ENCODE measurements at places on chromosomes 7 and 10.

DNA sequence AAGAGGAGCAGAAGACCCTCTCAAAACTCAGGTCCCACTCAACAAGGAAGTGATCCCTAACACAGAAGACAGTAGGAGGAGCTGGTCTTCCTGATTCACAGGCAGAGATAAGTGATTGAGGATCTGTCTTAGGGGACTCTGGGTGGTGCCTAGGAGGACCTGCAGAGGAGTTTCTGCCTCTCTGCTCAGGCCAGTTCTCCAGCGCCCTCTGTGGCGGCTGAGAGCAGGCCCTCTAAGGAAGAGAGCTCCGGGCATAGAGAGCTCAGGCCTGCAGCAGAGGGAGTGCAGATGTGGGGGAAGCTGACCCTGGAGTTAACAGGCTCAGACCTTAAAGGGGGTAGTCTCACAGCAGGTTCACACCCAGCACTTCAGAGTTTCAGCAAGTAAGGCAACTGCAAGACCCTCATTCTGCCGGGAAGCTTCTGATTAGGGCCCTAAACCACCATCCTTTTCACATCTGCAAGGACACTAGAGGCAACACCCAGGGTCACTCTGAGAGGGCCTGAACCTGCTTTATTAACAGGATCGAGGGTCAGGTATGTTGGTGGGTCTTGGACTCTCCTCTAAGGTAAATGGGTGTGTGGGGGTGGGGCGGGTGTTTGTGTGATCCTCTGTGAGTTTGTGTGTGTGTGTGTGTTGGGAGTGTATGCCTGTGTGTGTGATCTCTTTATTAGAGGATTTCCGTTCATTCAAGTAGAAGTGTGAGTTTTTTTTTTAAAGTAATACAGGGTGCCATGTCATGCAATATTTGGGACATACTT, 57.6 kb upstream of the TARP start:
- DNase-seq: no peak

- DNase-seq: no peak
These were observed 508.5 kb downstream of the DNAJB6 start for GRCh38 chr7:157845203-157845835.

- no peak for DNase-seq
These were observed 191.7 kb upstream of the IMMP2L start for GRCh38 chr7:111753968-111754367.

DNA sequence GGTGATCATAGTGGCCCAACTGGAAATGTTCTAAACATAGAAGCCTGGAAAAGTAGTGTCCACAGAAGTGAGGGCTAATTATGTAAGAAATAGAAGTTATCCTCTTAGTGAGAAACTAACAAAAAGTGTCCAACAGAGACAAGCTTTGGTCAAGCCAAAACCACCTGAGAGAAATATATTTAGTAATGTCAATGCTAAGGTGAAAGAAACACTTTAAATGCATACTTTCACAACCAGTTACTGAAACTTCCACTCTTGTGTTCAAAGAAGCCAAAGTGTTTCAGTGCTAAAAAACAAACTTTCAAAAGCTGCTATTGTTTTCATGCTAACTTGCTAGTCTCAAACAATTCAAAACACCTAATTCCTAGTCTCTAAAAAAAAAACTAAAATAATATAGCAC, 18.1 kb downstream of the RAB11FIP2 start:
- no peak for DNase-seq

DNA sequence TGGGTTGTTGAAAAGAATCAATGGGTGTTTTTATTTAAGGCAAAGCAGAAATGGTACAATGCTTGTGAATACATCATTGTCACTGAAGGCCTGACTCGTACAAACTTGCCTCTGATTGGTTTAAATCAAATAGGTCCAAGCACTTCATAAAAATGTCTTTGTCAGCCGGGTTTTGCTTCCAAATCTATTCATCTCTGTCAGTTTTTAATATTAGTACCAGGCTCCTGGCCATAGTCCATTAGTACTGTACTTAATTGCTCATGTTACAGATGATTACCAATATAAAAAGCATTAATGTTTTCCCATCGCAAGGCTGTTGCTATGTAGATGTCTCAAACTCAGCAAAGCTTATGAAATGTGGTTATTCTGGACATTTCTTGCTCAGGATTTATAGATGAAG, 171.9 kb downstream of the ARID5B start:
- DNase-seq: no peak

DNA sequence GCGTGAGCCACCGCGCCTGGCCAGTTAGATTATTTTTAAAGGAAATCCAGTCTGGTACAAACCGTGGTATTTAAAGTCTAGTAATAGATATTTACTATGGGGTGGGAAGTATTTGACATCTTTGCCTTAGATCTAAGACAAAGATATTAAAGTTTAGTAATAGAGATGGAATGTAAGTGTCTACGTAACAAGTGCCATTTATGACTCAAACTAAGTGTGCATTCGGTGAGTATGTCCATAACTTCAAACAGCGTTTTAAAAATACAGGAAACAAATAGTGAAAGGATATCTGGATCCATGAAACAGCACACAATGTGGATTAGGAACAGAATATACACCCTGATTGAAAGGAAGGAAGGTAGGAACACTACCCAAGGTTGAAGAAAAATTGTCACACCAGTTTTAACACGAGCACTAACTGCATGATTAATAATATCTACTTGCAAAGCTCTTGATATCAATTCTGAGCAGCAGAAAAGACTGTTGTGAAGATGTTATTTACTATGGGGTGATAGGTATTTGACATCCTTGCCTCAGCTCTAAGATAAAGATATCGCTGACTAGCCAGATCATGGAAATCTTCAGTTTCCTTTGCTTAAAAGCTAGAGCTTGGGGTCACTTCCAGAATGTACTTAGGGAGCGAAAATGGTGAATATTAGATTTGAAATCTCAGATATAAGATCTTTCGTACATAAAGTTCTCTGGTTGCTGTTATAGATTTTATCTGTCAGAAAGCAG, 48.7 kb downstream of the EPC1 start:
- DNase-seq: no peak

DNA sequence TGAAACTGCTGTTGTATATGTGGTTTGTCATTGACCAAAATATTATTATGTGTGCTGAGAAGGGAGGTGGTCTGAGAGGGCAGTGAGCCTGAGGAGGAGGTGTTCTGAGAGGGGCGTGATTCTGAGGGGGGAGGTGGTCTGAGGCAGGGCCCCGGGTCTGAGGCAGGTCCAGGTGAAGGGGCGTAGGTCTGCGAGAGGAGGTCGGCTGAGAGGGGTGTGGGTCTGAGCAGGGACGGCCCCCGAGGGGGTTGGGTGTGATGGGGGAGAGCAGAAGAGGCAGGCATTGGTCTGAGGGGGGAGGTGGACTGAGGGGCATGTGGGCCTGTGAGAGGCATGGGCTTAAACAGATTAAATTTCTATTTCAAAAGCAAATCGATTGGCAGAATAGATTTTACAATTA, 32.4 kb downstream of the AKR1C4 start:
- no peak for DNase-seq

- peak; percentile 63 for DNase-seq
These were observed 32.4 kb upstream of the MTPN start for GRCh38 chr7:136009488-136010079.

DNA sequence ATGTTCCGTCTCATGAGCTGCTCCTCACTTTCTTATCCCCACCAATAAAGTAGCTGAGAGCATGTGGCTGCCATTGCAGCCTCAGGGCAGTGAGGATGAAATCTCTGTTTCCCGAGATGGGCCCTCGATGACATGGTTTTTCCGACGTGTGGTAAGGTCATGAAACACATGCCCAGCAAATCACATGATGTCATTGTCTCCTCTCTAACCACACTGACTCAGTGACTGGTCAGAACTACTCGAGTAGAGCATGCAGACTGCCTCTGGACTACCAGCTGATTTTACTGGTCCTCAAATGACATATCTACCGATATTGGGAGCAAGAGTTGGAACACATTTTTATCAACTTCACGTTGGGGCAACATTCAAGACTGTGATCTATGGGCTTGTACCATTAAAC, 786.1 kb downstream of the CNTNAP2 start:
- no peak for DNase-seq

- DNase-seq: no peak
These were observed 343.0 kb upstream of the PODXL start for GRCh38 chr7:131899271-131900030.

DNA sequence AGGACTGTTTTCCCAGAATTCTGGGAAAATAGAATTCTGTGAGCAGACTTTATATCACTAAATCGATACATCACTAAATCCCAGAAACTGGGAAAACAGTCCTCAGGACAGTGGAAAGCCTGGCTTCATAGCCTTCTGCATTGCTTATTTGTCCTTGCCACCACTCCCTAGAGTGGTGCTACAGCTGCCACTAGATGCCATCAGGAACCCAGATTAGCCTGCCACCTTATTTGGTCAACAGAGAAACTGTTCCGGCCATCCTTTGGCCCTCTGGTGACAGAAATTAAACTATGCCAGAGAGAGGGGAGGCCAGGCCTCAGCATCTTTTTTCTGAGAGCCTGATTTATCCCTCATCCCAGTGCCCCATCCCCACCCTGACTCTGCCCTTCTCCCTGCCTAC, 19.6 kb upstream of the NFKB2 start:
- no peak for DNase-seq

- no peak for DNase-seq
These were observed 61.7 kb downstream of the DAGLB start for GRCh38 chr7:6385909-6386560.

GRCh38 chr10:75431180-75432111, at the start of gene LRMDA:
TSS of gene LRMDA (plus strand) at chr10:75431624.
- peak; percentile 71 for DNase-seq

DNA sequence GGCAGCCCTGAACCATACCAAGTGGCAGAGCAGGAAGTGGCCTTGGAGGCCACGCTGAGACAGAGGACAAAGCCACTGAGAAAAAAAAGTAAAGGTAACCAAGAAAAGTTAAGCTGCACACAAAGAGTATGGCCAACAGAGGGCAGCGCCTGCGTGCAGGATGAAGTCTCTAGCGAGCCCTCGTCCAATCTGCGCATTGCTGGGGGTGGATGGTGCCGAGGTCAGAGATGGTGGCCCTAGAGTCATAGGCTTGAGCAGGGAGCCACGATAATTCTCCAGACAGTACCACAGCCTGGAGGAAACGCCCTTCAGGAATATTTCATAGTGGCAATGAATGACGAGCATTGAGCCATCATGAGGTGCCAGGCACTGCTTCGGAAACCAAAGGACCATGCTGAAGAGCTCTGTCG, 9.7 kb downstream of the ATP6V0E2 start:
- peak; percentile 86 for DNase-seq

DNA sequence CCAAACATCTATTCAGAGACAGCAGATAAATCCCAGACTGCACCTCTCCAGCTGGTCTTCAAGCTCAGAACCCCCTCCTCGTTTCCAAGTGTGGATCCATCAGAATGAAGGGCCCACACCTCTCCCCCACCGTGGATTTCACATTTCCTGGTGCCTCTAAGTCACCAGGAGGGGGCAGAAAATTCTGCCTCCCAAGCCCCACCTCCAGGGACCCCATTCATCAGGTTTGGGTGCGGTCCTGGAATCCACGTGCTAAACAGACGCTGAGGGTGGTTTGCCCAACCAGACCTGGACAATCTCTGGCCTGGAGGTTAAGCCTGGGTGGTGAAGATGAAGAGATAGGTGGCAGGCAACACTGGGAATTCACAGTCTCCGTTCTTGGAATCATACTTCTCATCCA, 92.4 kb downstream of the WDR11 start:
- DNase-seq: no peak

DNA sequence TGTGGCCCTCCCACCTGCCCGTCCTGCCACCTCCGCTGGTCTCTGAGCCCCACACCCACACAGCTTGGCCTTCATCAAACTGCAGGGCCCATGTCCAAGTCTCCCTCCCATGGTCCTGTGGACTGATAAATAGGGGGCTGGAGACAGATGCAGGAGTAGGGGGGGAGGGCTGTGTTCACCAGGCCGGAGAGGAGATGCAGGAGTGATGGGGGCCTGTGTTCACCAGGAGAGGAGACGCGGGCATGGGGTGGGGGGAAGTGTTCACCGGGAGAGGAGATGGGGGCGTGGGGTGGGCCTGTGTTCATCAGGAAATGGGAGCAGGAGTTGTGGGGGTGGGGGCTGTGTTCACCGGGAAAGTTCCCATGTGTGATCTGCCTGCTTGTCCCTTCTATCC, 37.0 kb downstream of the JAKMIP3 start:
- DNase-seq: no peak

GRCh38 chr10:47063858-47064257, 152.6 kb downstream of the PTPN20 start:
- no peak for DNase-seq

DNA sequence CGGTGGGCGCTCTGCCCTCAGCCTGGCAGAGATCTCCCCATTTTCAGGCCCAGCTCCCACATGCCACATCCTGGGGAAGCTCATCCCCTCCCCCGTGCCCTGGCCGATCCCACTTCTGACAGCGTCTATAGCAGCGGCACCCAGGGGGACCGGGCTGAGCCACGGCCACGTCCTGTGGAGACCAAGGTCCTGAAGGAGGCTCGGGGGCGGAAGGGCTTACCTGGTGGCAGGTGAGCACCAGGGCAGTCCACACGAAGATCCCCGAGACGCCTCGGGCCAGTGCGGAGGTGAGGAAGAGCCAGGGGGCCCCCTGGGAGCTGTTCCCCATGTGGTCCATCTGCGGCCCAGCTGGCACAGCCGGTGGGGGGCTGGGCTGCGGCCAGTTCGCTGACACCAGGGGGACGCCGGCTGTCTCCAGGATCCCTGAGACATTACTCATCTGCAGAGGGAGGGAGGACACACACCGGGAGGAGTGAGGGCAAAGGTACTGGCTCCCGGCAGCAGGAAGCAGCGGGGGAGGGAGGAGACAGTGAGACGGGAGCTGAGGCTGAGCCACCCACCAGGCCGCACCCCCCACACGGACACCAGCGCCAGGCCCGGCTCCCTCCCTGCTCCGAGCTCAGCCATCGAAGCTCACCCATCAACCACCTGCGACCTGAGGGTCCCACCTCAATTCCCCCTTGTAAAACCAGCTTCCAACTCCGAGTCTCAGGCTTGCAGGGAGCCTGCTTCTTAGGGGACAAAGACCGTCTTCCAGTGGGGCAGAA, 776 bp downstream of the TMEM184A start:
- peak; percentile 93 for DNase-seq

DNA sequence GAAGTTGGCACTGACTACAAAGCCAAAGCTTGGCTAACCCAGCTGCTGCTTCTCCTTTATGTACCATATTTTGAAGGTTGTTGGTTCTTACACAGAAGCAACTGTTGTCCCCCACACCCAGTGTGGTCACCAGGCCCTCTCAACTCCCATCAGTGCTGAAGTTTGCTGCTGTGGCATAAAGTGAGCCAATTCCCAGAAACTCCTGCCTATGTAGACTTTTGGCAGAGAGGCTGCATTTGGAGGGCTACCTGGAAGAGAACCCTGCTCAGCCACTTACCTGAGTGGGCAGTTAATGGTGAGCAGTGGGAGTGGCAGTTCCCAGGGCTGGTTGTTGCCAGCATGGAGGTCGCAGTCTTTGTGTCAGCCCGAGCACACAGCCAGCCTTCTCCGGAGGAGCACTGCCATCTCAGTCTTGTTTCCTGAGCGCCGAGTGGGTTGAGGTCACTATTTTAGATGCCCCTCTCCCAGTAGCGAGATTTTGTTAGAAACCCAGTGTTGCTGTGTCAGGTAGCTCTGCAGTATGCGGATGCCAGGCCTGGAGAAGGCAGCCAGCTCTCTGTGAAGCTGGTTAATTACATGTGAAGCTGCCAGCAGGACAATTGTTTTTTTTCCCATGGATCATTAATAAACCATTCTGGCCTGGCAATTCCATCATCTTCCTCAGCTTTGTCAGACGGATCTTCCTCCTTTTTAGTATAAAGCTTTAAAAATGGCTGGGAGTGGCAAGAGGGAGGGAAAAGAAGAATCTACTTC, 24.5 kb downstream of the LRRC4 start:
- no peak for DNase-seq
